ENCODE measurements at places on chromosomes 16 and 17.

GRCh38 chr17:5745111-5745813 is 161.0 kb upstream of the NLRP1 start:
- no peak for DNase-seq

- no peak for DNase-seq
Measured at GRCh38 chr16:54288835-54289241, 2.3 kb upstream of the IRX3 start.

DNA sequence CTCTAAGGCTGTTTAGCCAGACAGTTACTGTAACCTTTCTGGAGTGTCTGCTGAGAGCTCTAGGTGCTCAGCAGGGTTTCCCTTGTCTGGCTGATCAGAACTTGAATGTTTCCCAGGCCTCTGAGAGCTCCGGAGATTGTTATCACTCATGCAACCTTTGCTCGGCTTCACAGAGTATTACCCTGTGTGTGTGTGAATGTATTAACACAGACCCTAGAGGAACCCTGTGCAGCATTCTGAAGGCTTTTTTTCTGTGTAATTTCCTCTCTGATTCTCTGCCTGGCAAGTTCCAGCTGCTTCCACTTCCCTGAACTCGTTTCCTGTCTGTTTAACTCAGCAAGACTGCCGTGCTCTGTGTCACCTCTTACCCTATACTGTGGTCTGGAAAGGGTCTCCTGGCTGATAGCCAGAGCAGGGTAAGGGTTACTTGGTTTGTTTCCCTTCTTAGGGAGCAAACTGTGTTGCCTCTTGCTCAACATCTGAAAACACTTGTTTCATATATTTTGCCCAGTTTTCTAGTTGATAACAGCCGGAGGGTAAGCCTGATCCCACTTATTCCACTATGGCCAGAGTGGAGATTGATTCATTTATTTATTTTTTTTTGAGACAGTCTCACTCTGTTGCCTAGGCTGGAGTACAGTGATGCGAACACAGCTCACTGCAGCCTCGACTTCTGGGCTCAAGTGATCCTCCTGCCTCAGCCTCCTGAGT is 21.7 kb downstream of the PRMT7 start:
- DNase-seq: no peak

GRCh38 chr16:25014500-25015147 is 545 bp downstream of the ARHGAP17 start:
- DNase-seq: no peak

DNA sequence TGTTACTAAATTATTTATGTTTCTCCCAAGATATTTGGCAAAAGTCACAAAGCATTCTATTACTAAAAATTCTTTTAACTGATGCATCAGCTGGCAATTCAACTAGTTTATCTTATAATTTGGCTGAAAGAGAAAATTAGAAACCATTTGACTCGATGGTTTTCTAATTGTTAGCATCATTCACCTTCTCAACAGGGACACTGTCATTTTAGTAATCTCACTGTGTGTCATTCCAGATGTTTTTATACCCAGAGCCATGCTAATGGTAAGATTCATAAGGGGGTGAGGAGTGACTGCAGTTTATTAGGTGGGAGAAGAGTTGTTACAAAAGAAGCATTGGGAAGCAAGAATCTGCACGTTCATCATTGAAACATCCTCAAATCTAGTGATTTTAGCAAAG is 124.9 kb downstream of the ABCA8 start:
- no peak for DNase-seq

GRCh38 chr17:38448208-38448771 is 20.0 kb downstream of the ARHGAP23 start:
- DNase-seq: no peak

GRCh38 chr16:66950971-66951790 is 9.9 kb upstream of the CES3 start:
- DNase-seq: no peak

Data from thoracic aorta (tissue), 2 donors.